Panc1 (cell line): ENCODE measurements at places on chromosomes 1 and 21. TPM values are rescaled to one million over a fixed set of nuclear protein-coding genes. Genes with fewer than 3 reads are reported as not detected.
A peak's percentile ranks its signal among the peaks of the same experiment; 100 is the strongest.

ACKR1 gene
- total RNA-seq, result not detected

SETDB1 gene
- total RNA-seq, result 43.3 TPM

GRCh38 chr1:100835866-100836842 is 58.5 kb downstream of the EXTL2 start:
- no peak overlapping the region for H3K4me3 ChIP-seq
- H3K36me3 ChIP-seq, result no peaks in the 10 kb centered on the region
- H3K27ac ChIP-seq, result no peak overlapping the region
- H3K27me3 ChIP-seq, result no peaks in the 10 kb centered on the region
- DNase-seq, result no peak

DNA sequence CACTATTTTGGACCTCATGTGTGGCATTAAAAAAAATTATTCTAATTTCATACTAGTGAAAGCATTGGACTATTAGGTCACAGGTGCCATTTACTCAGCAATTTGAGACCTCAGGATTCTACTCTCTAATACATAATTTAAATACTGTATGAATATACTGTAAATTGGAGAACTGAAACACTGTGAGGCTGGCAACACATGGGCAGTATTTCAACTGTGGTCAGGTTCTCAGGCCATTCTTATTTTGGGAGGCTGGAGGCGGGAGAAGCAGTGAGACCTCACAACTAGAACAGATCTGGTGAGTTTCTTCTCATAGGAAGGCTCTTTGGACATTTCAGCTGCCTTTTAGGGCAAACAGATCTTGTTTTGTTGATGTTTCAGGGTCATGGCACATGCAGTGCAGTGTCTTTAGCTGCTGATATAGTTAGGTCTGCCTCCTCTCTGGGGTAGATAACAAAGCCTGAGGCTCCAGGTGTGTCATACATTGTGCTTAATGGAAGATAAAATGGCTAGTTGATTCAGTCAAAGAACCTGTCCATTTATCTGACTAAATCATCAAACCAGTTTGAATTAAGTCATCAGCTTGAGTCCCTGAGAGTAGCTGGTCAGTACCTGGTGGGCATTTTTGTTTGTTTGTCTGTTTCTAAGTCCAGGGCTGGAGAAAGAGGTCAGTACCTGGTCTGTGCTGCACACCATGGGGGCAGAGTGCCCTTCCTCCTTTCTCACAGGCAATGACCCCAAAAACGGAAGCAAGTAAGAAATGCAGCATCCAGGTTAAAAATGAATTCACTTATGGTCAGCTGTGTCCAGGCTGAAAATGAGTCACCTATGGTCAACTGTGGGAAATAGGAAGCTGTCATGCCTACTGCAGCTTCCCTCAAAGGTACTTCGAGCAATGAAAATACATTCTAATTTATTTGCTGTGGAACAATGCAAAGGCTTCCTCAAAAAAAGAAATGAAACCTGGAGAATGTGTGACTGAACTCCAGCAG is 216.2 kb downstream of the SDCCAG8 start:
- DNase-seq, result no peak
- no peak overlapping the region for H3K27ac ChIP-seq

RGS18 gene
- not detected for total RNA-seq

DNA sequence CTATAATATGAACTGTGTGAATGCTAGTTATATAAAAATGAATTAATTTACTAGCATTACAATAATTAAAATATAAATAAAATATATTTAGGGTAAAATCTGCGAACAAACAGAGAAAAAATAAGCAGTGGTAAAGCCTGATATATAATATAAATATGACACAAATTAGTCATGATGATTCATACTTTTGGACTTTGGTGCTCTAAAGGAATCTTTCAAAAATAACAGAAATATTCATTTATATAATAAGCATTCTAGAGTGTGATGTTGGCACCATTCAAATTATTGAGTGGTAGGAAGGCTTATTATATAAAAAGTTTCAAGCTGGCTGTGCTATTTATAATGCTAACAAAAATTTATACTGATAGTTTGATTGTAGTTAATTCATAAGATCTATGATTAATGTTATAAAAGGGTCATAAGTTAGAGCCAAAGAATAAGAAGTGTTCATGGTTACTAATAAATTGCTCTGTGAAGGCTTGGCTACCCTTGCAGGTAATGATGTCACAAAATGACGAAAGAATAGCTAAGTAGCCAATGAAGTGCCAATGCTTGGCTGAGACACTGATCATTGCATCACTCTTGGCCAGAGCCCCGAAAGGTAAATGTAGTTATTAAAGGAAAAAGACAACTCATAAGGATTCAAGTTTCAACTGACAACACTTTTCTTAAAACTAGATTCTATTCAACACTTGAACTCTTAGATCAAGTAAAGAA is 108.7 kb downstream of the USH2A start:
- no peaks in the 10 kb centered on the region for H3K27me3 ChIP-seq
- no peak for DNase-seq
- no peak overlapping the region for H3K4me3 ChIP-seq
- H3K4me1 ChIP-seq, result no peaks in the 10 kb centered on the region

LCE1A gene
- not detected for total RNA-seq

- H3K4me1 ChIP-seq, result no peaks in the 10 kb centered on the region
- H3K27ac ChIP-seq, result no peak overlapping the region
- no peak for DNase-seq
- no peak overlapping the region for H3K4me3 ChIP-seq
These were observed 223.9 kb downstream of the KCNK2 start for GRCh38 chr1:215306426-215306825.

HCRTR1 gene
- 0.18 TPM for total RNA-seq

GRCh38 chr1:67009792-67010191 is 44.2 kb downstream of the SLC35D1 start:
- no peak for DNase-seq
- H3K27ac ChIP-seq, result no peak overlapping the region
- no peaks in the 10 kb centered on the region for H3K36me3 ChIP-seq
- H3K4me3 ChIP-seq, result no peak overlapping the region
- H3K27me3 ChIP-seq, result no peaks in the 10 kb centered on the region
- H3K4me1 ChIP-seq, result no peaks in the 10 kb centered on the region

DNA sequence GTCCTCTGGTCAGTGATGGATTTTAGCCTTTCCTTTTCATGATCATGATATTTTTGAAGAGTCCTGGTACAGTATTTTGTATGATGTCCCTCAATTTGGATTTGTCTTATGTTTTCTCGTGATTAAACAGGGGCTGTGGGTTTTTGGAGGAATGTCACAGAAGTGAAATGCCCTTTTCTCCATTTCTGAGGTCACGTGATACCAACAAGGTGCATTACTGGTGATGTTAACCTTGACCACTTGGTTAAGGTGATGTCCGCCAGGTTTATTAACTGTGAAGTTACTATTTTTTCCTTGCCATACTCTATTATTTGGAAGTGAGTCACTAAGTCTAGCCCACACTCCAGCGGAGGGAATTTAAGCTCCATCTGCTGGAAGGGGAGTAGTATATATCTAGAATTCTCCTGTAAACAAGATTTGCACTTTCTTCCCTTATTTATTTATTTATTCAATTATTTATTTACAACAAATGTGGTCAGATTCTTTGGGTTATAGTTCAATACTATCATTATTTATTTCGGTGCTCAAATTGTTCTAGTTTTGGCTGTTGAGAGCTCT is 123.4 kb downstream of the HIVEP3 start:
- H3K4me1 ChIP-seq, result no peaks in the 10 kb centered on the region
- H3K27me3 ChIP-seq, result no peaks in the 10 kb centered on the region
- DNase-seq, result no peak
- no peak overlapping the region for H3K4me3 ChIP-seq
- no peak overlapping the region for H3K27ac ChIP-seq

DNA sequence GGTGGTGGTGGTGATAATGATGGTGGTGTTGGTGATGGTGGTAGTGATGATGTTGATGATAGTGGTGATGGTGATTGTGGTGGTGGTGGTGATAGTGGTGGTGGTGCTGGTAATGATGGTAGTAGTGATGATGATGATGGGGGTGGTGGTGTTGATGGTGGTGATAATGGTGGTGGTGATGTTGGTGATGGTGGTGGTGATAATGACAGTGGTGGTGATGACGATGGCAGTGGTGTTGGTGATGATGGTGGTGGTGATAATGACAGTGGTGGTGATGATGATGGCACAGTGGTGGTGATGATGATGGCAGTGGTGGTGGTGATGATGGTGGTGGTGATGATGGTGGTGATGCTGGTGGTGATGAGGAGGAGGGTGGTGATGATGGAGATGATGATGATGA is 7.0 kb upstream of the AJAP1 start:
- H3K27ac ChIP-seq, result no peak overlapping the region
- no peaks in the 10 kb centered on the region for H3K27me3 ChIP-seq
- no peak overlapping the region for H3K4me3 ChIP-seq
- H3K4me1 ChIP-seq, result peaks cover 7% of the 10 kb centered on the region
- no peak for DNase-seq

DNA sequence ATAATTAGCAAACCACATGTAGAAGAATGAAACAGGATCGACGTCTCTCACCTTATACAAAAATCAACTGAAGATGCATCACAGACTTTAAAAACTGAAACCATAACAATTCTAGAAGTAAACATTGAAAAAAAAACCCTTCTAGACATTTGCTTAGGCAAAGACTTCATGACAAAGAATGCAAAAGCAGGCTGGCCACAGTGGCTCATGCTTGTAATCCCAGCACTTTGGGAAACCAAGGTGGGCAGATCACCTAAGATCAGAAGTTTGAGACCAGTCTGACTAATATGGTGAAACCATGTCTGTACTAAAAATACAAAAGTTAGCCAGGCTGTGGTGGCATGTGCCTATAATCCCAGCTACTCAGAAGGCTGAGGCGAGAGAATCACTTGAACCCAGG is 1351.7 kb downstream of the MRPL39 start:
- H3K4me1 ChIP-seq, result no peaks in the 10 kb centered on the region
- H3K27me3 ChIP-seq, result no peaks in the 10 kb centered on the region
- no peak for DNase-seq

- H3K4me1 ChIP-seq, result peaks cover 46% of the 10 kb centered on the region
- peak overlapping the region; percentile 53 for H3K27ac ChIP-seq
- peak overlapping the region; percentile 24 for H3K4me3 ChIP-seq
- no peaks in the 10 kb centered on the region for H3K27me3 ChIP-seq
- DNase-seq, result no peak
These were observed 4.5 kb downstream of the ZC3H12A start for GRCh38 chr1:37478890-37479254.

DNA sequence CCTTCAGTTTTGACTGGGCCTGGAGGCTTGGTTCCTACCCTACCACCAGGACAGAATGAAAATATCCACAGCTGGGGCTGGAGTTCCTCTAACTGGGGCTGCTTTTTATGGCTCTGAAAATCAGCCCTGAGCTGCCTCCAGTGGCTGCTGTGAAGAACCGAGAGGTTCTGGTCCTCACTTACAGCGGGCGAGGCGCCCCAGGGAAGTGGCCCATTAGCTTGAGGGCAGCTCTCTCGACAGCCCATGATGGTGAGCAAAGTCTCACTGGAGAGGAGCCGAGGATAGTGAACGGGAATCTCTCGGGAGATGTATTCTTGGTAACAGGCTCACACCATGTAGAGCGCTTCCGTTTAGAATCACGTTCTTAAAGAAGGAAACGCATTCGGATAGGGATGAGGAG is 459.7 kb downstream of the KIF26B start:
- peaks cover 3% of the 10 kb centered on the region; the same call in 1 of the 2 replicates for H3K27me3 ChIP-seq
- H3K27ac ChIP-seq, result no peak overlapping the region
- no peaks in the 10 kb centered on the region for H3K36me3 ChIP-seq
- H3K4me1 ChIP-seq, result no peaks in the 10 kb centered on the region
- no peak for DNase-seq

- no peak overlapping the region for H3K27ac ChIP-seq
- no peak for DNase-seq
These were observed 114.6 kb upstream of the NEK7 start for GRCh38 chr1:198042168-198042567.

MANEAL gene
- 29.7 TPM for total RNA-seq

TRIM58 gene
- total RNA-seq, result not detected

HSD3B2 gene
- 1.2 TPM for total RNA-seq

GRCh38 chr1:234933475-234933874 is 195.2 kb downstream of the TOMM20 start:
- no peaks in the 10 kb centered on the region for H3K36me3 ChIP-seq
- peak overlapping the region; percentile 82 for H3K27ac ChIP-seq
- DNase-seq, result no peak
- peaks cover 48% of the 10 kb centered on the region for H3K4me1 ChIP-seq
- no peak overlapping the region for H3K4me3 ChIP-seq

GRCh38 chr1:193705554-193705981 is 519.2 kb upstream of the B3GALT2 start:
- no peak overlapping the region for H3K4me3 ChIP-seq
- H3K27ac ChIP-seq, result no peak overlapping the region

DENND2D gene
- total RNA-seq, result 10.4 TPM

DNA sequence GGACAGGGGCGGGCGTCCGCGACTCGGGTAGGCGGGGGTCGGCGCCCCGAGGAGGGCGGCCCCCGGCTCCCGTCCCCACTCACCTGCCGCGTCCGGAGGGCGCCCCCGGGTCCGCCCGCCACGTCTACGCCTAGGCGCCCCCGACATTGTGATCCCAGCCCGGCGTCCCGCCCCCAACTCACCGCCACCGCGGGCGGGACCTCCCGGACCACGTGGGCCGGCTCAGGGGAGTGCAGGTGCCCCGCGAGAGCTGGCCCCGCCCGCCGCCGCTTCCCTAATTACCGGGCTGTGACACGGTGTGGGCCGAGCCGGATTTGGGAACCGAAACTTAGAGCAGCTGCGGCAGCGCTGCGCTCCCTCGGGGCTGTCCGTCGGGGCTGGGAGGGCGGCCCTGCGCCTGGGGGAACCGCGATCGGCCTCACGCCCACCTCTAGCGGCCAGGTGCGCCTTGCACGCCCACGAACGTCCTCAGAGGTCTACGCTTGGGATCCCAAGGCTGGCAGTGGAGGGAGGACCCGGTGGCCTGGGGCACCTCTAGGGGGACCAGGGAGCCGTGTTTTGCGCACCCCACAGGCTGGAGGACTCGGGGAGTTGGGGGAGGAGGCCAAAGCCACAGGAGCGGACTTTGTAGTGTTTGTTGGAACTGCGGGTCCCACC is 521 bp upstream of the NADK start:
- no peaks in the 10 kb centered on the region for H3K36me3 ChIP-seq
- DNase-seq, result no peak
- H3K4me3 ChIP-seq, result peak overlapping the region; percentile 57
- peak overlapping the region; percentile 77 for H3K27ac ChIP-seq
- H3K4me1 ChIP-seq, result peaks cover 44% of the 10 kb centered on the region

C8A gene
- not detected for total RNA-seq

DNA sequence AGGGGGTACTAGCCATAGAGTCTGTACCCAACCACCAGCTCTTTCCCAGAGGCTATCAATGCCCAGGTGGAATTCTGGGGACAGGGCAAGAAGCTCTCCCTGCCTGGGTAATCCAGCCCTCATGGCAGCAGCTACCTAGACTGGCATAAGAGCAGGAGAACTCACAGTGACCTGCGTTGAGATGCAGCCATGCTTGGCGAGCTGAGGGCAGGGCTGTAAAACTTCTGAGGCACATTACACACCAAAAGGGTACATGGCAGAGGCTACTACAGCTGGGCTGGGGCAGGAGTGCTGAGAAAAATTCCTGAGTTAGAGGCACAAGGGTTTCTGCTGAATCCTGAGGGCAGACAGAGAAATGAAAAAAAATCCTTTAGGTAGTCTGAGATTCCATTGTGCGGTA is 927.9 kb upstream of the B3GALT2 start:
- DNase-seq, result no peak
- H3K4me1 ChIP-seq, result no peaks in the 10 kb centered on the region
- no peaks in the 10 kb centered on the region for H3K27me3 ChIP-seq

LCK gene
- 0.57 TPM for total RNA-seq

- no peak overlapping the region for H3K4me3 ChIP-seq
- no peak for DNase-seq
- H3K27ac ChIP-seq, result no peak overlapping the region
These were observed 37.0 kb upstream of the PUM1 start for GRCh38 chr1:31102501-31102950.
